ENCODE measurements at places on chromosomes 2 and 18. TPM values are rescaled to one million over a fixed set of nuclear protein-coding genes. Genes with fewer than 3 reads are reported as not detected.

DNA sequence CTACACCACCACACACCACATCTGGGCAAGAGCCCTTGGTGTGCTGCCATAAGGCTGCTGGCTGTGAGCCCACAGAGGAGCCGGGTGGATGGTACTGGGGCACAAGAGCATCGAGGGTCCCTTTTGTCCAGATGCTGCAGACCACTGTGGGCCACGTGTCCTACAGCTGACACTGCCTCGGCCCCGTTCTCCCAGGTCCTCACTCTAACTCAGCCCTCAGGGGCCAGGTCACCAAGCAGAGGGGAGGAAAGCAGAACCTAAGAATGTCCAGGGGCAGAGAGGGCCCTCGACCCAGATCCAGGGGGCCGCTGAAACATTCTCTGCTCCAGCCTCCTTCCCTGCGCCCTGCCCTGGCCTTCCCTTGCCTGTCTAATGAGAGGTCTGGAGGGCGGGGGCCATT is 91.7 kb upstream of the ASB18 start:
- peaks cover 6% of the 10 kb centered on the region for H3K4me1 ChIP-seq
- no peak overlapping the region for H3K4me3 ChIP-seq
- H3K36me3 ChIP-seq: no peaks in the 10 kb centered on the region
- peaks cover 5% of the 10 kb centered on the region for H3K27me3 ChIP-seq
- DNase-seq: no peak
- H3K27ac ChIP-seq: no peak overlapping the region

- peak within 1 kb of the TSS; percentile 86 for H3K4me3 ChIP-seq
- peak within 1 kb of the TSS; percentile 77 for H3K27ac ChIP-seq
- H3K4me1 ChIP-seq: peaks cover 25% of the 10 kb centered on the region
- DNase-seq: peak; percentile 86
- H3K36me3 ChIP-seq: peaks cover 4% of the 10 kb centered on the region
These were observed at the start of gene SPIRE1 for GRCh38 chr18:12657684-12658425. Gene SPIRE1 (minus strand): TSS chr18:12658107. CDS start chr18:12657866, 241 bp downstream.

DNA sequence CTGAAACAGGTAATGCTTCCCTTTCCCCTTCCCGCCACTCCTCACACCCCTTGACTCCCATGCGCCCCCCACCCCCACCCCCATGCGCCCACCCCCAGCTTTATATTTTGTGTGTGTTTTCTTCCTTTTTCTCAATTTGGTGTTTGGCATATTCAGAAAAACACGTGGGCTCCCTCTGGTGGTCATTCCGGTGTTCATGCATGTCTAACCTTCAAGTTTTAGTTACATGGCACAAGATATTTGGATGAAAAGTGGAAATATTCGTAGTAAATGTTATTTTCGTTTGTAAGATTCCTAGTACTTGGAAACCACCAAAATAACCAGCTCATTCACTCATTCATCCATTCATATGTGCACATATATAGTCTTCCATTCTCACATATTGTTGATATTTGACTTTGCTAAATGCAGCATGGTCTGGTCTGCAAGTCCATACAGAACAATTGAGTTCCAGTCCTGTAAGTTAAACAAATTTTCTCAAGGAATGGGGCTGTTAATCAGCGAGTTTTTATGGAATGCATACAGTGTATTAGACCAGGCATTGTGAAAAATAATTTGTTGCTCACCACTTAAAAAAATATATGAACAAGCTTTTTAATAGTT is 143.6 kb upstream of the MAP3K20 start:
- H3K4me1 ChIP-seq: peaks cover 5% of the 10 kb centered on the region
- no peaks in the 10 kb centered on the region for H3K36me3 ChIP-seq
- H3K4me3 ChIP-seq: no peak overlapping the region
- no peak overlapping the region for H3K27ac ChIP-seq

DNA sequence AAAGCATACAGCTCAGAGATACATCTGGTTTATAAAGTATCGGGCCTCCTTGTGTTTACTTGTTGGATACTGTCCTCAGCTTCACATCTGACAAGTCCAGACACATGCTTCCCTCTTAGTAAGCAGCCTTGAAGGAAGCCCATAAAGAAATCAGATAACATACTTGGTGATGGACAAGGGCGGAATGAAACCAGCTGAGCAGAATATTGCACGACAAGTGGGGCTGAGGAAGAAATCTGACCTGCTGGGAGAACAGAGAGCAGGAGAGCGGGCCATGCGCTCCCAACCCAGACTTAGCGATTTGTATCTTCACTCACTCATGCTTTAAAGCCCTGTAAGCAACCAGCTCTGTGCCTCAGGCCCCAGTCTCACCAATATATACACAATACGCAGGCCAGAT is 208.4 kb downstream of the CDH20 start:
- no peak overlapping the region for H3K27ac ChIP-seq
- H3K36me3 ChIP-seq: no peaks in the 10 kb centered on the region
- no peak overlapping the region for H3K4me3 ChIP-seq
- DNase-seq: no peak

DNA sequence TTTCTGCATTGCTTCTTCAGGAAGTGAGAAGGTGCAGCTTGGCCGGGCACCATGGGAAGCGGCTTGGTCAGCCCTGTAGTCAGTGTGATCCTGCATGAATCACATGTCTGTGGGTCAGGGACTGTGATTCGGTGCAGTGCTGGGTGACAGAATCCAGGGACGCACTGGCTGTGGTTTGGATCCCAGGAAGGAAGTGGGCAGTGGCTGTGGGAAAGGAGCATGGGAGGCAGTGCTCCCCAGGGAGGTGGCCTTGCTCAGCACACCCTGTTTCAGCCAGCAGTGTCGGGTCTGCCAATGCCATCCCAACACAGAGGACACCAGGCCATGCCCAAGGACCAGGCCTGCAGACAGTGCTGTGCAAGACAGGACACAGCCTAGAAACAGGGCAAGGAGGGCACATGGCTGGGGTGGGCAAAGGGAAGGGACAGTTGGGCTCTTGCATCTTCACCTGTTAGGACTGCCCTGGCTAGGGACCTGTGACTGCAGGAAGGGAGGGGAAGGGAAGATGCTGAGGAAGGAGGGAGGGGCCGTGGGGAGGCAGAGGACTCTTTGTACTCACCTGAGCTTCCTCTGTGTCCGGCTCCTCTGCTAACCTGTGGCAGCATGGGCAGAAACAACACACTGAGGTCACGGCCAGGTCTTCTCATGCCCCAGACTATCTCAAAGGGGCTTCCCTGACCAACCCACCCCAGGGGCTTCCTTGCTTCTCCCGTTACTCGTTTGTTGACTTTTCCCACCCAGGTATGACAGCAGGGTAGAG is 37.2 kb upstream of the DNMT3A start:
- H3K4me1 ChIP-seq: peaks cover 30% of the 10 kb centered on the region
- no peaks in the 10 kb centered on the region for H3K36me3 ChIP-seq
- DNase-seq: no peak
- no peaks in the 10 kb centered on the region for H3K27me3 ChIP-seq
- peak overlapping the region; percentile 4 for H3K4me3 ChIP-seq

- H3K36me3 ChIP-seq: no peaks in the 10 kb centered on the region
- no peak overlapping the region for H3K4me3 ChIP-seq
- no peaks in the 10 kb centered on the region for H3K4me1 ChIP-seq
- DNase-seq: no peak
- peaks cover 20% of the 10 kb centered on the region for H3K27me3 ChIP-seq
These were observed 29.6 kb upstream of the ITGAV start for GRCh38 chr2:186560254-186560653.

DNA sequence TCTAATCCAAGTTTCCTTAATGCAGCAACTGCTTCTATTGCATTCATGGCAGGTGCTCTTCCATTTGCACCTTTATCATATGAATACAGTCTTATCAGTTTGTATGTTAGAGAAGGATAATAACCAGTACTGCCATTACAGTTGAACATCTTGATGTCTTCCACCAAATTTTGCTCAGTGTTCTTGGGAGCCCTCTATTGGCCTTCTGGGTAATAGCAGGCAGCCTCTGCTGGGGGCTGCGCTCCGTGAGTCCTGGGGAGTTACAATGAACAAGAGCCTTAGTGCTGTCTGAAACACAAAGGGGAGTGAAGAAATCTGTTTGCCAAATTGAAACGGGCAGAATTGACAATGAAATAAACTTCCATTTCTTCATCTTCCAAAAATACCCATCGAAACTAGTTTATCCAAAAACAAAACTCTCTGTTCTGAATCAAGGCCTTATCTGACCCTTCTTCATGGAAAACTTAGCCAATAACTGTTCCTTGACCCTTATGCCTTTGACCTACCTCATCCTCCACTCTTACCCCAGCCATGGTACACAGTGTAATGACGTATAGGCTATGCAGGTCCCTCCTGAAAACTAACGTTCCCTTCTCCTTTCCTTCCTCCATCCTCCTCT is 79.9 kb downstream of the ALK start:
- no peaks in the 10 kb centered on the region for H3K36me3 ChIP-seq
- H3K4me3 ChIP-seq: no peak overlapping the region
- no peak overlapping the region for H3K27ac ChIP-seq
- DNase-seq: peak; percentile 74
- peaks cover 7% of the 10 kb centered on the region for H3K27me3 ChIP-seq

GRCh38 chr18:35572644-35573043 is 8.9 kb upstream of the GALNT1 start:
- H3K4me3 ChIP-seq: no peak overlapping the region
- H3K4me1 ChIP-seq: peaks cover 14% of the 10 kb centered on the region
- DNase-seq: no peak
- no peak overlapping the region for H3K27ac ChIP-seq
- H3K27me3 ChIP-seq: no peaks in the 10 kb centered on the region
- peaks cover 2% of the 10 kb centered on the region for H3K36me3 ChIP-seq

GRCh38 chr2:108118996-108119395 is 120.8 kb upstream of the SULT1C3 start:
- H3K4me1 ChIP-seq: no peaks in the 10 kb centered on the region
- no peak for DNase-seq
- H3K27me3 ChIP-seq: no peaks in the 10 kb centered on the region
- no peak overlapping the region for H3K27ac ChIP-seq
- no peaks in the 10 kb centered on the region for H3K36me3 ChIP-seq

- no peaks in the 10 kb centered on the region for H3K36me3 ChIP-seq
- no peaks in the 10 kb centered on the region for H3K4me1 ChIP-seq
- no peak overlapping the region for H3K27ac ChIP-seq
- H3K4me3 ChIP-seq: no peak overlapping the region
- peaks cover 2% of the 10 kb centered on the region for H3K27me3 ChIP-seq
- no peak for DNase-seq
These were observed 139.6 kb downstream of the TWIST2 start for GRCh38 chr2:238987352-238987981.

- no peak overlapping the region for H3K27ac ChIP-seq
- no peaks in the 10 kb centered on the region for H3K36me3 ChIP-seq
- no peak for DNase-seq
- no peak overlapping the region for H3K4me3 ChIP-seq
- peaks cover 8% of the 10 kb centered on the region for H3K4me1 ChIP-seq
These were observed 1155.8 kb upstream of the TMEFF2 start for GRCh38 chr2:193350509-193350908.

- no peak overlapping the region for H3K4me3 ChIP-seq
- H3K27ac ChIP-seq: no peak overlapping the region
- H3K27me3 ChIP-seq: peaks cover 2% of the 10 kb centered on the region
- H3K36me3 ChIP-seq: no peaks in the 10 kb centered on the region
These were observed 264.2 kb downstream of the SS18 start for GRCh38 chr18:25825979-25826776.

The SLC19A3 gene
- not detected for total RNA-seq

The STK16 gene
- total RNA-seq: 31.7 TPM

The DSG4 gene
- total RNA-seq: not detected

The KIF5C gene
- 16.9 TPM for total RNA-seq

The ACMSD gene
- total RNA-seq: not detected

The ZNF532 gene
- total RNA-seq: 1.0 TPM

The SOX11 gene
- not detected for total RNA-seq

The CDH19 gene
- total RNA-seq: not detected

The ANKAR gene
- total RNA-seq: 3.4 TPM
